ENCODE measurements at places on chromosomes 6 and 20. TPM values are rescaled to one million over a fixed set of nuclear protein-coding genes. Genes with fewer than 3 reads are reported as not detected.

DNA sequence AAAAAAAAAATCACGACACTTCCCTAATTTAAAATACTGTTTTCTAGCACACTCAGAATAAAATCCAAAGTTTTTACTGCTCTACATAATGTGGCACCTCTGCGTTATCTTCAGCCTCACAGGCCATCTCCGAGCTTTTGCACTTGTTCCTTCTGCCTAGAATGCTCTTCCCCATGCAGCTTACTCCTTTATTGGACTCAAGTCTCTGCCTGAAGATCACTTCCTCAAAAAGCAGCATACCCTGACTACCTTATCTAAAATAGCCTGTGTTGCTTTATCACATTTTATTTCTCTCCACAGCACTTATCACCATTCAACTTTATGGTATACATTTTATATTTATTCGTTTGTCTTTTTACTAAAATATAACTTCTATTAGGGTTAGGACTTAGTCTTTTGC lies 2.3 kb downstream of the ZNF322 start:
- H3K27ac ChIP-seq = no peak overlapping the region
- peaks cover 15% of the 10 kb centered on the region for H3K4me1 ChIP-seq
- H3K27me3 ChIP-seq = peaks cover 7% of the 10 kb centered on the region
- H3K4me3 ChIP-seq = no peak overlapping the region
- DNase-seq = no peak

Gene ETV7
- 4.6 TPM for total RNA-seq

Gene PLTP
- total RNA-seq = 2.2 TPM

Gene CST2
- total RNA-seq = not detected

GRCh38 chr20:1507276-1507675 lies 16.1 kb upstream of the SIRPB2 start:
- H3K4me1 ChIP-seq = peaks cover 3% of the 10 kb centered on the region
- DNase-seq = no peak
- no peak overlapping the region for H3K27ac ChIP-seq
- H3K4me3 ChIP-seq = no peak overlapping the region
- peaks cover 2% of the 10 kb centered on the region for H3K36me3 ChIP-seq

GRCh38 chr6:90406142-90406794 lies 109.6 kb upstream of the BACH2 start:
- H3K27ac ChIP-seq = peak overlapping the region; percentile 7
- no peak overlapping the region for H3K4me3 ChIP-seq
- peaks cover 55% of the 10 kb centered on the region for H3K4me1 ChIP-seq
- no peaks in the 10 kb centered on the region for H3K36me3 ChIP-seq
- H3K27me3 ChIP-seq = no peaks in the 10 kb centered on the region
- peak; percentile 20 for DNase-seq

GRCh38 chr6:97917369-97917768 lies 634.4 kb upstream of the MMS22L start:
- H3K27ac ChIP-seq = no peak overlapping the region
- no peaks in the 10 kb centered on the region for H3K4me1 ChIP-seq
- DNase-seq = no peak
- no peaks in the 10 kb centered on the region for H3K27me3 ChIP-seq
- no peak overlapping the region for H3K4me3 ChIP-seq

GRCh38 chr6:169115632-169116031 lies 138.0 kb downstream of the THBS2 start:
- H3K36me3 ChIP-seq = no peaks in the 10 kb centered on the region
- no peak for DNase-seq
- no peak overlapping the region for H3K4me3 ChIP-seq
- no peak overlapping the region for H3K27ac ChIP-seq

Gene IRF4
- 95.2 TPM for total RNA-seq

DNA sequence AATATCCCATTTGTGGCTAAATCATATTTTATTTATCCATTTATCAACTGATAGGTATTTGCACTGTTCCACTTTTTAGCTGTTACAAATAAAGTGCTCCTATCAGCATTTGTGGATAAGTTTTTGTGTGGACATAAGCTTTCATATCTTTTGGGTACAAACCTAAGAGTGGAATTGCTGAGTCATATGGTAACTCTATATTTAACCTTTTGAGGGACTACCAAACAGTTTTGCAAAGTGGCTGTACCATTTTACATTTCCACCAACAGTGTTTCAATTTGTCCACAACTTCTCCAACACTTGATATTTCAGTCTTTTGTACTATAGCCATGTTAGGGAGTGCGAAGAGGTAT lies 23.6 kb upstream of the ECHDC1 start:
- no peak overlapping the region for H3K4me3 ChIP-seq
- H3K27me3 ChIP-seq = no peaks in the 10 kb centered on the region
- no peak for DNase-seq
- H3K36me3 ChIP-seq = no peaks in the 10 kb centered on the region
- no peaks in the 10 kb centered on the region for H3K4me1 ChIP-seq

DNA sequence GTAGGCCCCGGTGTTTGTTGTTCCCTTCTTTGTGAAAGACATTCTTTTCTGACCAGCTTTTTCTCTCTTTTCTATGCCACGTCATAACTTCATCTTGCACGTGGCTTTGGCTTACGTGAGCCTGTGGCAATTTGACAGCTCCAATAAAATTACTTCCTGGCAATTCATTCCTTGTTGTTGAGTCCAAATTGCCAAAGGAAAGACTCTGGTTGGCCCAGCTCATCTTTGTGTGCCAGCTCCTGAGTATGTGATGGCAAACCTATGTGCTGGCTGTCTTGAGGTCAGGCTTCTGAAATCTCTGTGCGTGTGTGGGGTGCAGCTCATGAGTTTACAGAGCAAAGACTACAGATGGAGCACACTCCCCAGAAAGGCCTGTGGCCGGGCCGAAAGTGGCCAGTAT lies 272.5 kb upstream of the SGK1 start:
- no peak for DNase-seq
- peaks cover 4% of the 10 kb centered on the region for H3K4me1 ChIP-seq
- no peaks in the 10 kb centered on the region for H3K36me3 ChIP-seq
- H3K27ac ChIP-seq = no peak overlapping the region

GRCh38 chr6:158926414-158926813 lies 73.6 kb downstream of the RSPH3 start:
- no peak overlapping the region for H3K27ac ChIP-seq
- no peaks in the 10 kb centered on the region for H3K4me1 ChIP-seq
- H3K27me3 ChIP-seq = peaks cover 2% of the 10 kb centered on the region
- H3K4me3 ChIP-seq = no peak overlapping the region

GRCh38 chr6:10112871-10113549 lies 301.9 kb downstream of the TFAP2A start:
- peaks cover 8% of the 10 kb centered on the region for H3K27me3 ChIP-seq
- no peak for DNase-seq
- no peak overlapping the region for H3K27ac ChIP-seq
- H3K4me3 ChIP-seq = no peak overlapping the region
- H3K36me3 ChIP-seq = no peaks in the 10 kb centered on the region
- no peaks in the 10 kb centered on the region for H3K4me1 ChIP-seq

DNA sequence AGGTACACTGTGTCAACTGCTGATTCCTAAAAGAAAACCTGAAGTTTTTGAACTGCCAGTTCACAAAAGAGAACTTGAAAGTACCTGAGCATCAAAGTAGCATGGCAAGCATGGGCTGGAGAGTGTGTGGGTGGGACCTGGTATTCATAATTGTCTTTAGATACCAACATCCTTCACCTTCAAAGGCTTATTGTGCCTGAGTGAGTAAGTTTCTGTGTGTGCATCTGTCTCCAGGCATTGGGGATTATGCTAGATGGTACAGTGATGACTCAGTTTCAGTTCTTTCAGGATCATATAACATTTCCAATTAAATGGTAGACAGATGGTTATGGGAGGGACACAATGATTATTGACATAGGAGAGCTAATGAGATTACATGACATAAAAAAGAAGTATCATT lies 238.5 kb downstream of the ZFAND3 start:
- no peaks in the 10 kb centered on the region for H3K27me3 ChIP-seq
- DNase-seq = no peak
- peaks cover 16% of the 10 kb centered on the region for H3K36me3 ChIP-seq
- no peak overlapping the region for H3K4me3 ChIP-seq
- H3K4me1 ChIP-seq = peaks cover 3% of the 10 kb centered on the region
- no peak overlapping the region for H3K27ac ChIP-seq

GRCh38 chr6:33620158-33620855 lies 815 bp upstream of the ITPR3 start:
- peaks cover 60% of the 10 kb centered on the region for H3K4me1 ChIP-seq
- H3K27ac ChIP-seq = peak overlapping the region; percentile 95
- H3K36me3 ChIP-seq = peaks cover 17% of the 10 kb centered on the region
- peak; percentile 59 for DNase-seq

Gene ECT2L
- not detected for total RNA-seq

- no peak for DNase-seq
- peaks cover 3% of the 10 kb centered on the region for H3K27me3 ChIP-seq
- no peak overlapping the region for H3K4me3 ChIP-seq
These were observed 61.1 kb downstream of the CAP2 start for GRCh38 chr6:17454316-17455005.

Gene SLC17A3
- 0.21 TPM for total RNA-seq

DNA sequence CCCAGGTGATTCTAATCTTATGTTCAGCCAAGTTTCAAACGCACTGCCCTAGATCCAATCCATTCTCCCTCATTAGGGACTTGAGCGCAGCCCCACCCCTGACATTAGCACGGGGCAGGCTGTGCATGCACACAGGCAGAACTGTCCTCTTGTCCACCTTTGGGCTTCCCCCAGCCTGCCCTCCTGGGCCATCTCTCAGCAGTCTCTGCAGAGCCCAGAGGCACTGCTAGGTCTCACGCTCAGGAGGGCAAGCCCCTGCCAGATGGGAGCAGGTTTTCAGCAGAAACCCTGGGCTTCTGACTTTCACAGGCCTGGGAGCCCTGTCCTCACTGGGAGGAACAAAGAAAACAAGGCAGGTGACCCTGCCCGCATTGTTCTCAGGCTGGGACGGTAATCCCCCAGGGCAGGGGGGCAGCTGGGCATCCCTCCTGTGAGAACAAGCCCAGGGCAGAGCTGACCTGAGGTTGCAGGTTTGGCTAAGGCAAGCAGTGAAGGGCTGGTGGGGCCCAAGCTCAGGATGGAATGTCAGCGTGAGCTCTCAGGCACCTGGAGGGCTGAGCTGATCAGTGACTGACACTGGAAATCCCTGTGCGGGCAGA lies 24.5 kb downstream of the KCNK5 start:
- peaks cover 49% of the 10 kb centered on the region for H3K4me1 ChIP-seq
- no peak for DNase-seq
- no peaks in the 10 kb centered on the region for H3K27me3 ChIP-seq
- no peak overlapping the region for H3K4me3 ChIP-seq

DNA sequence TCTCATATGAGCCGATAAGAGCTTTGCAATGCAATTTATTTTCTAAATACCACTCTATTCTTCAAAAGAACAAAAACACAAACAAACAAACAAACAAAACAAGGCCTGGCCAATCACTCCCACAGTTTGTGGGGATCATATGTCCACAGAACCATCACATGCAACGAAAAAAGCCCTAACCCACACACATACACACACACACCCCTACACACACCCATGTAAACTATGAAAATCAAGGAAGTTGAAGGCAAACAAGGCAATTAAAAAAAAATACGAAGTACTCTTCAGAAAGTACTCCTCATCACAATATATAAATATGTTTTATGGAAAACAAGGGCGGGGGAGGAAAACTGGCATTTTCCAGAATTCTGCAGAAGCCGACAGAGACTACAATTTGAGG lies 66.2 kb upstream of the PTGIS start:
- H3K27ac ChIP-seq = no peak overlapping the region
- peaks cover 3% of the 10 kb centered on the region for H3K4me1 ChIP-seq
- H3K36me3 ChIP-seq = peaks cover 22% of the 10 kb centered on the region
- H3K4me3 ChIP-seq = no peak overlapping the region

DNA sequence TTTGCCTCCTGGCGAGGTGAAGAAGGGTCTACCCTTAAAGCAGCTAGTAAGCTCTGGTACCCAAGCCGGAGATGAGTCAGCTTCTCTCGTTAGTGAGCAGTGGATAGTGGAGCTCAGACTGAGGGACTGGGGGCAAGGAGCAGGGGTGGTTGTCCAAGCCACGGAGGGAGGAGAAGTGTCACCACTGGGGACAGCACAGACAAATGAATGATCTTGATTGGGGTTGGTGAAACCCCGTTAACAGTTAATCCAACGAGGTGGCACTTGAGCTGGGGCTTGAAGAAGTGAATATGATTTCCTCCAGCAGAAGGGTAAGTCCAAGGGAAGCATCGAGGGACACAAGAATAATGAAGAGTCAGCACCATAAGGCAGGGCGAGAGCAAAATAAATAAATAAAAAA lies 43.0 kb downstream of the JARID2 start:
- no peak for DNase-seq
- peak overlapping the region; percentile 9 for H3K27ac ChIP-seq
- H3K4me1 ChIP-seq = peaks cover 71% of the 10 kb centered on the region
- H3K36me3 ChIP-seq = peaks cover 38% of the 10 kb centered on the region
- H3K27me3 ChIP-seq = no peaks in the 10 kb centered on the region

DNA sequence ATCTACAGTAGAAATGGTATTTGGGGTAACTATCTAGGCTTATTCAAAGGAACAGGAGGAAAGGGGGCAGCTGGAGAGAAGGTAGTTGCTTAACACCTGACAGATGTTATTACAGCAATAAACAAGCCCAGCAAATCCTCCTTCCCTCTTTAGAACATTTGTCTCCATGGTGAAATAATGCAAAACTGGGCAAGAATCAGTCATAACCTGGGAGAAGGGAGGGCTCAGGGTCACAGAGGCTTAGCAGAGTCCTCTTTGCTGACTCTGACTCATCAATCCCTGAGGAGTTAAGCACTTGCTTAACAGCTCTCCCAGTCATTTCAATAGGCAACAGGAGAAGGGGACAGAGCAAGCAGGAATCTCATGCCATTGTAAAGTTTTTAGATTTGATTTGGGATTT lies 230.3 kb downstream of the IBTK start:
- no peak overlapping the region for H3K4me3 ChIP-seq
- no peaks in the 10 kb centered on the region for H3K27me3 ChIP-seq
- no peak for DNase-seq
- no peaks in the 10 kb centered on the region for H3K4me1 ChIP-seq

Gene BTN1A1
- total RNA-seq = not detected

Gene BPIFB4
- not detected for total RNA-seq

- DNase-seq = no peak
- no peaks in the 10 kb centered on the region for H3K36me3 ChIP-seq
- H3K4me3 ChIP-seq = no peak overlapping the region
- no peaks in the 10 kb centered on the region for H3K4me1 ChIP-seq
- peaks cover 8% of the 10 kb centered on the region for H3K27me3 ChIP-seq
These were observed 85.5 kb upstream of the DTNBP1 start for GRCh38 chr6:15748341-15748740.

Gene SMPD2
- total RNA-seq = 15.6 TPM

GRCh38 chr20:42846784-42847490 lies 342.8 kb downstream of the PTPRT start:
- no peaks in the 10 kb centered on the region for H3K4me1 ChIP-seq
- H3K27me3 ChIP-seq = no peaks in the 10 kb centered on the region
- no peak for DNase-seq

Gene SULF2
- total RNA-seq = 0.70 TPM

GRCh38 chr6:11381801-11382513 lies 149.5 kb upstream of the NEDD9 start:
- peaks cover 53% of the 10 kb centered on the region for H3K4me1 ChIP-seq
- DNase-seq = peak; percentile 87
- H3K27me3 ChIP-seq = peaks cover 2% of the 10 kb centered on the region
- H3K36me3 ChIP-seq = peaks cover 41% of the 10 kb centered on the region

- no peaks in the 10 kb centered on the region for H3K4me1 ChIP-seq
- H3K27me3 ChIP-seq = peaks cover 30% of the 10 kb centered on the region
- DNase-seq = no peak
- no peak overlapping the region for H3K27ac ChIP-seq
- no peak overlapping the region for H3K4me3 ChIP-seq
These were observed 60.1 kb upstream of the ZNF184 start for GRCh38 chr6:27532820-27533538.

Gene HLA-DPB1
- total RNA-seq = 21.0 TPM

Gene NUP153
- 72.2 TPM for total RNA-seq

- peaks cover 52% of the 10 kb centered on the region for H3K4me1 ChIP-seq
- H3K36me3 ChIP-seq = peaks cover 5% of the 10 kb centered on the region
- H3K4me3 ChIP-seq = no peak overlapping the region
These were observed 99.8 kb downstream of the LY86 start for GRCh38 chr6:6688283-6688682.

- H3K27me3 ChIP-seq = peaks cover 1% of the 10 kb centered on the region
- peaks cover 6% of the 10 kb centered on the region for H3K36me3 ChIP-seq
- DNase-seq = peak; percentile 90
These were observed 55.7 kb upstream of the SLC23A2 start for GRCh38 chr20:5056801-5057599.

All from activated CD8-positive, alpha-beta T cell treated with anti-CD3 and anti-CD28 coated beads, Interleukin-2, amount 10 ng/mL, durations not matched to agents 7 days and 5 days (primary cell).